ENCODE measurements at places on chromosomes 6 and 20.

GRCh38 chr20:32830437-32830836 is 10.7 kb downstream of the MAPRE1 start:
- no peak for DNase-seq

GRCh38 chr20:40493071-40493470 is 196.0 kb downstream of the MAFB start:
- DNase-seq, result no peak

- no peak for DNase-seq
These were observed 383.8 kb upstream of the CITED2 start for GRCh38 chr6:139758209-139758611.

- DNase-seq, result peak; percentile 69
These were observed 274.3 kb downstream of the CD109 start for GRCh38 chr6:73969971-73970970.

DNA sequence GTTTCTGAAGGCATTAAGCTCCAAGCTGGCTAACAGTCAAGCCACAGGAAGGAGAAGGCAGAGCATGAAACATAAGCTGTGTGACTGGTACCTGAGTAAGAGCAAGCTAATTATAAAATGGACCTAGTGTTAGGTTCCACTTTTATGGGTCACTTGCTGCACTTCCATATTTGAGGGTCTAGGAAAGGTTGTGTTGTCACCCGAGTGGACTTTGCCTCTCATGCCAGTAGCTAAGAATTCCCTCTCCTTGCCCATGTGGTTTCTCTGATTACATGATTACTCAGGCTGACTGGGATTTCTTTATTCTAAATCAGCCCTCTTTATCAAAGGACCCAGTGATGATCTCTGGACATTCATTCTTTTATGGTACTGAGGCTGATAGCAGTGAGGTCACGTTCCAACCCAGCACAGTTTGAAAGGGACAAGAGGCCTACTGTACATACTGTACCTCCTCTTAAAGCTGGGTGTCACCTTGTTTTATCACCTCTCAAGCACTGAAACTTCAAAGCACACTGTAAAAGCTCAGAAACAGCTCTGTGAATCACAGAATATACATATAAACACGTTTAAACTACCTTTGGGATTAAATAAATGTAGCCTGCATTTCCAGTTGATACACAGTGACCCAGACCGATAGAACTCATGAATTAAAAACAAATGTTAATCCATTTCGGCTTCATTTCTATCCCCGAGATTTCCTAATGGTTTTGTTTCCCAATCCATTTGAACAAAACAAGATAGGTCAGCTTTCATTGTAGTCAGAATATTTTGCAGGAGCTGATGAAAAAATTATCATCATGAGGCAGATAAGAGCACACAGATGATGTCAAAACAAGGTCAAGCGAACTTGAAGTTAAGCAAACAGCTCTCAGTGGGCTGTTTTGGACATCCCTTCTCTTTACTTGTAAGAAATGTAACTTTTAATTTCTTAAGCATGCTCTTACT is 96.5 kb downstream of the ALDH8A1 start:
- DNase-seq, result no peak

DNA sequence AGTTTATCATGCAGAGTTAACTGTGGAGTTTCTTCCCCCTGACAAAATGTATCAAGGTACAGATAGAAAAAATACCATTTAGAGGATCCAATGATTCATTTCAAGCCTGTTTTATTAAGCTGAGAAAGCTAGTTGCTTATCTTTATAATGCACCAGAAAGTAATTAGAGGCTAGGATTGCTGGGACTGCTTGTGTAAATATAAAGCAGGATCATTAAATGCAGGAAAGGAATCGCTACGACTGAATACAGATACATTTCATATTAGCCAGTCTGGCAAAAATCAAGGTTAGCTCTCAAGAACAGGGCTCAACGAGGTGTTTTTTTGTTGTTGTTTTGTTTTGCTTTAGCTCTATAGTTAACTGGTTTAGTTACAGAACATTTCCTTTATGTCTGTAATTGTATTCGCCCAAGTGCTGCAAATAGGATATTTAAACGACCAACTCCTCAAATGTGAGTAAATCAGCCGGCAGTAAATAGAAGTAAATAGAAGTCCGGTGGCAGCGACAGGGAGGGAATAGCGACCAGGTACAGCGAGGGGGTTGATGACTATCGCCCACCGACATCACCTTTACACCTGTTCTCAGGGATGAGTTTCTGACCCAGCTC is 748 bp downstream of the UBE2J1 start:
- no peak for DNase-seq

DNA sequence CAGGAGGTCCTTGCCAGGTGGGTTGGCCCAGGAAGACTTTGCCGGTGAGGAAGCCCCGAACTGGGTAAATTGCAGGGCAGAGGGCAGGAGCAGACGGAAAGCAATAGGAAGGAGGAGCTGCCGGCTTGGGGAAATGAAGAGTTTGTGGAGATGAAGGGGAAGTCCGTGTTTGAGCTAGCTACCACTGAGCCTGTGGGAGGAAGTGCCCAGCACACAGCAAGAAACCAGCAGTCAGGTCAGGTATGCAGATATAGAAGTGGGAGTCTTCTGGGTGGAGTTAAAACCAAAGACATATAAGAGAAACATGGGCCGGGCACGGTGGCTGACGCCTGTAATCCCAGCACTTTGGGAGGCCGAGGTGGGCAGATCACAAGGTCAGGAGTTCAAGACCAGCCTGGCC is 34.7 kb downstream of the CD24 start:
- DNase-seq, result no peak

- no peak for DNase-seq
These were observed 36.0 kb downstream of the KCNK5 start for GRCh38 chr6:39193201-39193791.

GRCh38 chr6:46925563-46926253 is 4.0 kb upstream of the ADGRF5 start:
- no peak for DNase-seq

DNA sequence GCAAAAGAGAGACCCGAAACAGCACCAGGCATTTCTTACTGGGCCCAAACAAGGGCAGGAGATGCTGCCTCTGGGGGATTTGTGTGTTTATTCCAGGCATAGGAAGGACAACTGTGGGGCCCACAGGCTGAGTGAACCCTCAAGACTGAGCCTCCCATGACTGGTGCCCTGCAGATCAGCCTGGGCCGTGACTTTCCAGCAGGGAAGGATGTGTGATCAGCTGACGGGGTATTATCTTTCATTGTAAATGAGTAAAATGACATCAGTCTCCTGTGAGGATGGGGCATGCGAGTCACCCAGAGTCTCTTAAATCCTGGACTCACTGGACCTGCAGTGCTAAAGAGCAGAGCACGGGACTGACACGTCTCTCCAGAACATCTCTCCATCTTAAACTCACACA is 3.9 kb upstream of the TEAD3 start:
- no peak for DNase-seq
